ENCODE measurements at places on chromosomes 13 and 19.
A peak's percentile ranks its signal among the peaks of the same experiment; 100 is the strongest.

GRCh38 chr19:29796173-29796573 lies 15.6 kb upstream of the CCNE1 start:
- no peak for DNase-seq

GRCh38 chr19:50922317-50922853 lies 11.2 kb upstream of the KLK4 start:
- DNase-seq, result peak; percentile 49

- no peak for DNase-seq
Observed at GRCh38 chr13:33550885-33551284, 265.3 kb upstream of the STARD13 start.

GRCh38 chr19:44644402-44645016 lies 799 bp downstream of the PVR start:
- no peak for DNase-seq

DNA sequence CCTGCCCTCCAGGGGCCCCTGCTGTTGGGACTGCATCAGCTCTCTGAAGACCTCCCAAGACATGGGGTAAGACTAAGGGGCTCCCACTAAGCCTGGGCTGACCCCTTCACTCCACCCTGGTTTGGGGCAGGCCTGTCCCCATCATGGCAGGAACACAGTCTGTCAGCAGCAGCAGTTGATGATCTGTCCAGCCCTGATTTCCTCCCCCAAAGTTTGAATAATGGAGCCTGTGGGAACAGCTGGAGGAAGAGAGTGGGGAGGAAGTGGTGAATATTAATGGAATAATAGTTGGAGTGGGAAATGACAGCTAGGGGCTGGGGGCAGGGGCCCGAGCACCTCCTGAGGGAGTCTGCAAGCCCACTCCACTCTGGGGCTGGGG lies 1.3 kb upstream of the B3GNT8 start:
- DNase-seq, result no peak

DNA sequence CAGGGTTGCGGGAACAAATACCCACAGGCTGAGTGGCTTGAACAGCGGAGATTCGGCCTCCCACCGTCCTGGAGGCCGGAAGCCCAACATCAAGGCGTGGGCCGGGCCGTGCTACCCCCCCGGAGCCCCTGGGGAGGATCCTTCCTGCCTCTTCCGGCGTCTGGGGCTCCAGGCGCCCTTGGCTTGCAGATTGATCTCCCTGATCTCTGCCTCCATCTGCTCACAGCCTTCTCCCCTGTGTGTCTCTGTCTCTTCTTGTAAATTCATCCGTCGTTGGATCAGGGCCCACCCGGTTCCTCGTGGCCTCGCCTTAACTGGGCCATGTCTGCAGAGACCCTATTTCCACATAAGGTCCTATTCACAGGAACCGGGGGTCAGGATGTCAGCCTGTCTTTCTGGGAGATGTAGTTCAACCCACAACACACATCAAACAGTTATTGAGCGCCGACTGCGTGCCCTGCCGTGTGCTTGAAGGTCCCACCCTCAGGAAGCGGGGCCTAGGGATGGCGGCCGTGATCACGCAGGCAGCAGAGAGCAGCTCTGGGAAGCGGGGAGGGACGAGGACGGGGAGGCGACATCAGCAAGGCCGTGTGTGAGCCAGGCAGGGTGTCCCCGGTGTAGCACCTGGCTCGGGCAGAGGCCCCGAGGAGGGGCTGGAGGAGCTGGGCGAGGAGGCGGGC lies 21.3 kb downstream of the HCN2 start:
- DNase-seq, result no peak

DNA sequence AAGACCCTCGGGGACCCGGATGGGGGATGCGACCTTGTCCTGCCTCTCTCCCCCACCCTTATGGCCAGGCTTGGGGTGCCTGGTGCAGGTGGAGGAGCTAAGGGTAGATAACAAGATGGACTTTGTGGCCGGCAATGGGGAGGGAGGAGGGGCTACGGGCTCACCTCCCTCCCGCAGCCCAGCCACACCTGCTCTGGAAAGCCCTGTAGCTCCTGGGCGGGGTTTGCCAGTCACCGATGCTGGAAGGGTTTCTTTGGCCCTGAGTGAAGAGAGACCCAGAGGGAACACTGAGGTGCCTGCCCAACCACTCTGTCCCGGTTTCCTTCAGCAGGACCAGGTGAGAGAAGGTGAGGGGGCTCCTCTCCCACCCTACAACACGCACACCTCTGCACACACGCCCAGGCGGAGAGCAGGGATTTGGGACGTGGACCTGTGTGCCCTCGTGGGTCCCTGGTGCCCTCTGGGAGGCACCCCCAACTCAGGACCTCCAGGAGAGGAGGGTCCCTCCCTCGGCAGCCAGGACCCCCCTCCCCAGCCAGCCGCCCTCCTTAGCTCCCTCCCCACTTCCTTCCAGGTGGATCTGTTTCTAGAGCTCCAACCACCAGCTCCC lies at the start of gene FUT2:
FUT2 (plus strand) TSS at position 229 of the 610 bp plus-strand sequence. CDS start 6,986 bp downstream, outside the sequence.
- DNase-seq, result no peak

DNA sequence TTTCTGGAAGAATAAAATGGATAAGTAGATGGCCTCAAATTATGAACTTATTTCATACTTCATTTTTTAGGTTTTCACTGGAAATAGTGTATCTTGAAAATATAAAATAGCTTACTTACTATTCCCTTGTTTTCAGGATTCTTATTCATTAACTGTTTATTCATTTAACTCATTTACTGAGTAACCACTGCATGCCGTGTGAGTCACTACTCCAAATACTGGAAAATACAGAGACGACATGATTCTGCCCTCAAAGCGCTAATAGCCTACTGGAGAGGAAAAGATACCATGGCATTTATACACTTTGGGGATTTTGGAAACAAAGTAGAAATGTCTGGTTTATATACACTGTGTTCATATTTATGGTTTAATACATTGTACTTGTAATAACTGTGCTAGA lies 270.9 kb downstream of the DACH1 start:
- no peak for DNase-seq

- no peak for DNase-seq
Observed at GRCh38 chr19:40585982-40586422, 9.3 kb downstream of the SHKBP1 start.

GRCh38 chr13:113155201-113155600 lies 3.2 kb upstream of the PROZ start:
- DNase-seq, result no peak

DNA sequence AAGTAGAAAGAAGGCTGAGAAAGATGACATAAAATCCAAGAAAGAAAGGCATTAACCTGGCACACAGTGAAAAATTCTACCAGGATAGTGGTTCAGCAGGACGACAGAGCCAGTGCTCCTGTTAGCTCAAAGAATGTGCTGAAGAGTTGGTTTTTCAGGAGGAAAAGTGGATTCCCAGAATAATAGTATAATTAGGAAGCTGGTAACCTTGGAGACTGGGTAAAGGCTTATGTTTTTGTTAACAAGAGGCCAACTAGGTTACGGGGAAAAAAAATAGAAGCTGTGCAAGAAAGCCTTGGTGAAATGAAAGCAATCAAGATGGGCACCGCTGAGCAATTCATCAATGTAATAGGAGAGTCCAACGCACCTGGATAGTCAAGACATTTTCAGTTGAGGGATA lies 54.7 kb downstream of the SLC15A1 start:
- DNase-seq, result no peak

- DNase-seq, result no peak
Observed at GRCh38 chr13:30739761-30740642, 4.7 kb downstream of the ALOX5AP start.

DNA sequence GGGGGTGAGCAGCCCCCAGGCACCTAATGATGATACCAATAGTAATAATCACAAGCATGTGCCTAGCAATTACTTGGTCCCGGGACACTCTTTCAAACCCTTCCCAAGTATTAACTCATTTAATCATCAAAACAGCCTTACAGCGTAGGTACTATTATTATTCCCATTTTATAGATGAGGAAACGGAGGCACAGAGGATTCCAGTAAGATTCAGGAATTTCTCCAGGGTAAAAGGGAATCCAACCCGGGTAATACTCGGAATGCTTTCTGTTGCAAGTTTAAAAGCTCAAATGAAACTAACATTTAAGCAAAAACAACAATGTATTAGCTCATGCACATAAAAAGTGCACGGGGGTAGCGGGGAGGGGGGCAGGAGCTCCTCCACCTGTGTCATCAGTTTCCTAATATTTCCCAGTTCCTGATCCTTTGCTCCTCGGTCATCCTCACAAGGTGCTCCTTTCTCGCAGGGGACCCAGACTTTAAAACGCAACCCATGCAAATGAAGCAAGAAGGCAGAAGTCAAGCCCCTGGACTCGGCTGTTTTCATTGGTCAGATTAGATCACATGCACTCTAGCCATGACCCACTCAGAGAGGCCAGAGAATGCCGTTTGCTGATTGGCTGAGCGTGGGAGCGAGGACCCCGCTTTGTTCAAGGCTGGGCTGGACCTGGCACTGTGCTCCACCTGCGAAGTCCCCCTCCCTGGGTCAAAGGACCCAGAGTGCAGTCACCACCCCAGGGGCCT lies 38.3 kb upstream of the C19orf12 start:
- no peak for DNase-seq

- no peak for DNase-seq
Observed at GRCh38 chr13:51552027-51552426, 32.2 kb upstream of the WDFY2 start.

DNA sequence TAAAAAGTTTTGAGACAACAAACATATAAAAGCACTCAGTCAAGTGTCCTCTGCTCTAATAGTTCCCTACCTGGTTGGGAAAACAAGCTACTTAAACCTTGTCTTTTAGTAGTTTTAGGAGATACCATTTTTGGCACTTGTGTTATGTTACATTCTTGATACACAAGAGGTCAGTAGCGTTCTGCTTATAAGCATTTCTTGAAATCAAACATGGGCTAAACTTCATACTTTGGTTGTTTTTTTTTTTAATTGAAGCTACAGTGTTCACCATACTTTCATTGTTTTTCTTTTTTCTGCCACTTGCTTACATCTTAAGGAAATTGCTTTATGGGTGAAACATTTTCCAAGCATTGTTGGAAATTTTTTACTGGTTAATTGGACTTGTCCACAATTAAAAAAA lies 12.9 kb downstream of the NHLRC3 start:
- no peak for DNase-seq

DNA sequence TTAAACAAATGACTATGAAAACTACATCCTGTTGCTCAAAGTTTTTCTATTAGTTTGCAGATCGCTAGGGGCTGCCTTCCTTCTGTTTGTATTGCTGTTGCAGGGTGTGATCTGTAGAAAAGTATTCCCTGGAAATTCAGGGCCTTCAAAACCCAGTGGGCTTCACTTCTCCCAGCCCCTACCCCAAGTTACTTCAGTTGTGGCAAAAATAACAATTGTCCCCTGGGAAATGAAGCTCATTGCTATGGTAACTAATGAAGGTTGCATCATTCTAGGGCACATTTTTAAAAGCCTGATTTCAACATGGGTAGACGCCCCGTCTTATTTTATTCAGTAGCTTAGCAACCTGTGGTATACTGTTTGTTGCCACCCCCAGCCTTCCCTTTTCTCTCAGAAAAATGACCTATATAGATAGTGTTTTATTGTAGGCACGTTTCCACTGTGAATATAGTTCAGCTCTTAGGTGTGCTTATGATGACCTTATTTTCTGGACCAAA lies 60.9 kb downstream of the WDFY2 start:
- DNase-seq, result no peak

GRCh38 chr19:12543855-12544254 lies 7.4 kb downstream of the ZNF564 start:
- no peak for DNase-seq

GRCh38 chr13:43357564-43357963 lies 334.2 kb downstream of the DNAJC15 start:
- no peak for DNase-seq

DNA sequence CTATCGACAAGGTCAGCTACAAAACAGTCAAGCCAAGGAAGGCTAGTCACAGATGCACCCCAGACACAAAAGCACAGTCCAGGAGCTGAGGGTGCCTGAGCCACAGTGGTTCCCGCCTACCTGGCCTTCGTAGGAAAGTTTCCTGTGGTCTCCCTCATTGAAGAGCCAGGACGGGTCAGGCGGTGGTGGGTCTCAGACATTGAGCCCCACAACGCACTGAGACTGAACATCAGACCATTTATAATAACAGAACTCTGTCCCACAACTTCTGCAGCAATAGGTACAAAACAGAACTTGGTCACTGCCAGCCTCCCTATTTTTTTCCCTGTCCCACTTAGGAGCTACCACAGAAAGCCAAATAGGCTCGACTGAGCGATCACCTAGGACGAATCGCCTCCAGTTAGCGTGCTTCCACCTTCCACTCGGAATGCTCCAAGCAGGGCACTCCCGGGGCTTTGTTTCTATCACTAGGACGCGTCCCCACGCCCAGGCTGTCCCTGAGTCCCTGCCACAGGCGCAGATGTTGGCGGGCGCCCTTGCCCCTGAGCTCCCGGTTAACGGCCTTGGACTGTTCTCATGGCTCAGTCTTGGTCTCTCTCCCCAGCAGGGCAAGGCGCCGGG lies 640 bp upstream of the ZNF544 start:
- no peak for DNase-seq

DNA sequence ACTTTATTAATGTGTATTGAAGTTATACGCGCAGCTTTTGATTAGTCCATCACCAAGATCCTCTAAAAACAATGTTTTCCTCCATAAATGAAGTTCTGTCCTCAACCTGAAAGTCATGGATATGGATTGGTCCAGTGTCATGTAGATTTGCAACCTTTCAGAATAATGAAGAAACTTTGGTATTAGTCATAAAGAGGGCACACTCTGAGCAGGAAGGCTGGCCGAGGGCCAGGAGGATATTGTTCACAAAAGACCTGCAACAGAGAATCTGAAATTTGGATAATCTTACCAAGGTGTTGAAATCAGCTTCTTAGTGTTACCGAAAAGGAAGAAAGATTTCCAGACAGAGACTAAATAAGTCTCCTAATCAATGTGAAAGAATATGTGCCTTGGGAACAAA lies 20.7 kb downstream of the CLDN10 start:
- DNase-seq, result no peak
